ENCODE measurements at places on chromosomes 3 and 15.

DNA sequence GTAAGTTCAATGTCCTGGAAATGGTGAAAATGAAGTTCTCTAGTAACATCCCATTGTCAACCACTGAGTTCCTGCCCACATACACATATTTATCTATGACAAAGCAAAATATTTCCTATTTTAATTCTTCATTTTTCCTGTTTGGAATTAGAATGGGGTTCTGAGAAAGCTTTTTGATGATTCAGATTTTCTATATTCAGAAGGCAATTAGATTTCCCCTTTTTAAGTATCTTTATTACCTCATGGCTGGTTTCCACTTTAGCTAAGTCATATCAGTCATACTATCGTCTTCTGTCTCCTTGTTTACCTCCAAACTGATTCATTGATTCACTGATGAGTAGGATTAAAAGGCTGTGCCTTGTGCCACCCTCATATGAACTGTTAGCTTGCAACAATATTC lies 17.9 kb downstream of the ETFA start:
- no peak for DNase-seq

GRCh38 chr3:52756141-52756540 lies 14.6 kb downstream of the NEK4 start:
- no peak for DNase-seq

- no peak for DNase-seq
These were observed 12.6 kb upstream of the ALAS1 start for GRCh38 chr3:52185311-52185710.

DNA sequence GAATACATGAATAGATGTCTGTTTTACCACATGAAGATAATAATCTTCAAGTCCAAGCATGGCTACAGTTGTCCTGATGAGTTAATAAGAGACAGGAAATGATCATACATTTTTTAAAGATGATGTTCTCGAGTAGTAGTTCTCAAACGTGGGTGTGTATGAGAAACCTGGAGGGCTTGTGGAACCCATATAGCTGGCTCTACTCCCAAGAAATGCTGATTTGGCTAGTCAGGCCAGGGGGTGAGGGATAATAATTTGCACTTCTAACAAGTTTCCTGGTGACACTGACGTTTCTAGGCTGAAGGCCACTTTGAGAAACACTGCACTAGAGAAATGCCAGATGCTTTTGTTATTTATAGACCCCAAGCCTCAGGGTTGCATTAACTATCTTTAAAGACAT lies 37.0 kb downstream of the ROPN1B start:
- peak; percentile 46 for DNase-seq

- no peak for DNase-seq
These were observed 25.4 kb upstream of the MRPS22 start for GRCh38 chr3:139318431-139318816.

DNA sequence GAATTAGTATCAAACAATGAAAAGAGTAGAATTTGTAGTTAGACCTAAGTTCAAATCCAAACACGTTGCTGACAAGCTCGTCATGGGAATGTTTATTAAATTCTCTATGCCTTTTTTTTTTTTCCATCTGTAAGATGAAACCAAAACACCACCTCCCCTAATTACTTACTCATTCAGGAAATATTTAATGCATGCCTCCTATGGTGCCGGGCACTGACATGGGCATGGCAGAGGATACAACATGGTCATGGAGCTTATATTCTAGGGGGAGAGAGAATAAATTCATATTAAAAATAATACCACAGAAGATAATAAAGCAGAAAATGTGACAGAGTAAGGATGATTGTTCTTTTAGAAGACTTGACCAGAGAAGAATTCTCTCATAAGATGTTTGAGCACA lies 215.8 kb downstream of the RYR3 start:
- DNase-seq: no peak

DNA sequence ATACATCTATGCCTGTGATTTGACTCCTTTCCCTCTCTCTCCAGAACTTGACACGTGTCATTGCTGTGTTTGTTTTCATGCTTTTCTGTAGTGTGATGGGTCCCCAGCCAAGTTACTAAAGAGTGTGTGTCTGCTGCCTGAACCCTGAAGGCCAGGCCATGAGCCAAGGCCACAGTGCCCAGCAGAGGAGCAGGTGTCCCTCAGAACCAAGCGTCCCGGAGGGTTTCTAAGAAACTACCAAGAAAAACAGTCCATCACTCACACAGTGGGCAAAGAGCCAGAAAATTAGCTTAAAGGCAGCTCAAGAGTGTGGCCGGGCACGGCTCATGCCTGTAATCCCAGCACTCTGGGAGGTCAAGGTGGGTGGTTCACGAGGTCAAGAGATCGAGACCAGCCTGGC lies 35.2 kb downstream of the FBXO45 start:
- no peak for DNase-seq

DNA sequence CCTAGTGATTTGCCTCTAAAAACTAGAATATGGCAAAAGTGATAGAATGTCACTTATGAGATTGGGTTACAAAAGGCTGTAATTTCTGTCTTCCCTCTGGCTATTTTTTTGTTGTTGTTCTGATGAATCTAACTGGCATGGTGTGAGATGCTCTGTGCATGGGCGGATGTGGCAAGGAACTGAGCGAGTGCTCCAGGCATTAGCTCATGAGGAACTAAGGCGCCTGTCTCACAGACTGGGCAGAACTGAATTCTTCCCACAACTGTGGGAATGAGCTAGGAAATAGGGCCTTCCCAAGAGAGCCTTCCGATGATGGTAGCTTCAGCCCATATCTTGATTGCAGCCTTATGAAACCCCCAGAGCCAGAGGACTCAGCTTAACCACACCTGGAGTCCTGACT lies 222.5 kb downstream of the NR2F2 start:
- peak; percentile 9 for DNase-seq

GRCh38 chr3:152195206-152195605 lies 73.5 kb upstream of the MBNL1 start:
- DNase-seq: no peak

GRCh38 chr15:60713119-60714084 lies 234.5 kb upstream of the ICE2 start:
- peak; percentile 54 for DNase-seq

- no peak for DNase-seq
These were observed 502.6 kb upstream of the CBLB start for GRCh38 chr3:106371221-106371970.

- peak; percentile 65 for DNase-seq
These were observed 372.3 kb upstream of the IL12A start for GRCh38 chr3:159616234-159616825.

GRCh38 chr3:128490915-128491690 lies 1.9 kb downstream of the GATA2 start:
- DNase-seq: no peak

- DNase-seq: no peak
These were observed 5.8 kb upstream of the RYR3 start for GRCh38 chr15:33304924-33305323.

GRCh38 chr3:171790898-171791691 lies 19.2 kb downstream of the PLD1 start:
- no peak for DNase-seq

GRCh38 chr15:50909010-50909317 lies 481 bp downstream of the AP4E1 start:
- DNase-seq: no peak

DNA sequence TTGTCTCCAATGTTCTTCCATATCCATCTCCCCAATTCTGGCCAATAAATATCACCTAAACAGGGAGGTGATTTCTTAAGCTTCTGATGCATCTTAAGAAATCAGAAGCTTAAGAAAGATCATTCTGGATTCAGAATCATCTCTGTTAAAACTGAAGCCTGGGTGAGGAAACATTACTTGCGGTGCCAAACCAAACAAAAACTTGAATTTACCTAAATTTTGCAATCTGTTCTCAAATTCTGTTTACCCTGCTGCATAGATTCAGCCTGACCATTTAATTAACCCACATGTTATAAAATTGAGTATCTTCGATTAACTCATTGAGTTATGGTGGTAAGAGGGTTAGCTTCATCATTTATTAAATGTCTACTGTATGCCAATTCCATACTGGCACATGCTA lies 204.4 kb upstream of the ZNF385D start:
- DNase-seq: no peak

DNA sequence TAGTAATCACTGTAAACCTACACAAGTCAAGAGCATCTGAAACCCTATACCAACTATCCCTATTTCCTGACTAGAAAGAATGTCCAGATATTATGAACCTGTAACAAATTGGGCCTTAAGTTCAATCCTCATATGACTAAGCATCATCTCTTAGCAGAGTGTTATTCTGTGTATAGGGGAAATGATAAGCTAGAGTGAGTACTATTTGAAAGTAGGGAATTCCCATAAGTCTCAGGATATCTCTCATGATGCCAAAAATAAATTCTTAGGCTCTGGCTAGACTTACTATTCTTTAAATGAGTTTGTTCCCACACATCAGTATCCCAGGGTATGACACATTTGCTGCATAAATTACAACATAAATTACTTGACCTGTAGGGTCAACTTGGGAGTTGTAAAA lies 15.3 kb downstream of the MRPL47 start:
- no peak for DNase-seq

All from brain microvascular endothelial cell (primary cell).